NCI-H510A (cell line): ENCODE measurements at places on chromosomes 1 and 21.
A peak's percentile ranks its signal among the peaks of the same experiment; 100 is the strongest.

DNA sequence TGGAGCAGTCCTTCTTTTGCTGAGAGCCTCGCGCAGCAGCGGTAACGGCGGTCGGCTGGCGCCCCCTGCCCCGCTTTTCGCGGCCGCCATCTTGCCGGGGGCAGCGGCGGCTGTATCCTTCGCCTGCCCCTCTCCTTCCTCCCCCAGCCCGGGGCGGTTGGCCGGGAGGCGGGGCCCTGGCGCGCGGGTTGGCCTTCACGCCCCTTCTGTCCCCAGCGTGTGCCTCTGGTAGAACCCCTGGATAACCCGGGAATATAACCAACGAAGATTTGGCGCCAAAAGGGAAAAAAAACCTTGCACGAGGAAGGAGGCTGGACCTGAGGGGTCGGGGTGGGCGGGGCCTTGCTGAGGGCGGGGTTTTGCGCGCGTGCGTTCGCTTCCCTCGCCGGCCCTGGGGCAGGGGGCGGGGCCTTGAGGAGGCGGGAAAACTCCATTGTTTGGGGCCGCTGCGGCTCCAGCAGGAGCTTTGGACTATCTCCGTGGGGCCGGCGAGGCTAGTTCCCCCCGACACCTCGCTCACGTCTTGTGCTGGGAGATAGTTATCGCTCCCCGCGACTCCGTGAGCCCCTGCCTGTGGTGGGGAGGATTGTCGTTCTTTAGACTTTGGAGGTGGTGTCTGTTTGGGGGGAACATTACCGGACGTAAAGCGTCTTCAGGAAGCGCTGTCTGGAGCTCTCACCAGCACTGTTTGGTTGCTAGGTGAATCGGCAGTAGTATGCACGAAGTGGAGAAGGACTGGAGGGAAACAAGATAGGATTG is 689 bp downstream of the NASP start:
- peak; percentile 76 for DNase-seq

- peak; percentile 10 for DNase-seq
Observed at GRCh38 chr1:174769961-174770549, 229.7 kb upstream of the CACYBP start.

GRCh38 chr1:161408429-161409052 is 40.9 kb upstream of the CFAP126 start:
- DNase-seq = no peak

DNA sequence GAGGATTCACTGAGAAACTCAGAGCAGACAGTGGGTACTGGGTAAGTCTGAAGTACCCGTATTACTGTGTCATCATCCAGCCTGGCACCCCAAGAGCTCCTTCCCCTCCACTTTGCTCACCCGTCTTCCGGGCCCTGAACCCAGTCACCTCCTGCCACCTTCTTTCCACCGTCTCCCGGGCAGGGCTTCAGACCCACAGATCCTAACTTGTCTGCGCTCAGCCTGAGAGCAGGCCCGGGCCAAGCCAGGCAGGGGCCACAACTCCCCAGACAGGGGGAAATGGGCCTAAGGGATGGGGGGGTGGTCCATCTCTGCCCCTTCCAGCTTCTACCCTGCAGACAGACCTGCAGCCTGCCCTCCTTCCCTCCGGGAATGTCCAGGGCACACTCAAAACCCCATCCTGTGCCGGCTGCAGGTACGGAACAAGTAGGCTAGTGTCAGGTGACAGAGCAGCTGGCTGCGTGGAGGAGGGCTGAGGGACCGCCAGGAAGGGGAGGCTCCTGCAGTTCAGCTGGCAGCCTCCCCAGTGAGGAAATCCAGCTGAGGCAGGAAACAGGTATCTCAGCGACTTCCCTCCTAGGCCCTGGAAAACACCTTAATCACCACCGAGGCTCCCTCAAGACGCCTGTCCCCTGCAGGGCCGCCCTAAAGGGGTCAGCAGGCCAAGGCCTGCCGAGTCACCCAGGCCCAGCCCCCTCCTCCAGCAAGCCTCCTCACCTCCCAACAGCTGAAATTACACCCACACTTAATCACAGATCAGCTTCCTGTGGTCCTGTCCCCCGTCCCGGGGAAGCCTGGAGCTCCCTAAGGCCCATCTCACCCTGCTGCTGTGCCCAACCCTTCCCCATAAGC is 3.5 kb downstream of the HSPG2 start:
- DNase-seq = peak; percentile 82

DNA sequence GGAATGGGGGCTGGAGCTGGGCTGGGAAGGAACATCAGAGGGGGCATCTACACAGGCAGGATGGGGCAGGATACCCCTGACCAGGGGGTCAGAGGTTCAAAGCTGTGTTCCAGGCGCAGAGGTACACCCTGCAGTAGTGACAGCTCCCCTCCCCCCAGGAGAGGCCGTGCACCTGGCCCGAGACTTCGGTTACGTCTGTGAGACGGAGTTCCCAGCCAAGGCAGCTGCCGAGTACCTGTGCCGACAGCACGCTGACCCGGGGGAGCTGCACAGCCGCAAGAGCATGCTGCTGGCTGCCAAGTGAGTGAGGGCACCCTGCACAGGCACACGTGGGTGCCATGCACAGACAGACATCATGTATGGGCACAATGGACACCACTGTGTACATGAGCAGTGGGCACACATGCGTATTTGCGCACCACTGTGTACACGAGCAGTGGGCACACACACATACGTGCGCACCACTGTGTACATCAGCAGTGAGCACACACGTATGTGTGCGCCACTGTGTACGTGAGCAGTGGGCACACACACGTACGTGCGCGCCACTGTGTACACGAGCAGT is 17.4 kb downstream of the TFAP2E start:
- no peak for DNase-seq

DNA sequence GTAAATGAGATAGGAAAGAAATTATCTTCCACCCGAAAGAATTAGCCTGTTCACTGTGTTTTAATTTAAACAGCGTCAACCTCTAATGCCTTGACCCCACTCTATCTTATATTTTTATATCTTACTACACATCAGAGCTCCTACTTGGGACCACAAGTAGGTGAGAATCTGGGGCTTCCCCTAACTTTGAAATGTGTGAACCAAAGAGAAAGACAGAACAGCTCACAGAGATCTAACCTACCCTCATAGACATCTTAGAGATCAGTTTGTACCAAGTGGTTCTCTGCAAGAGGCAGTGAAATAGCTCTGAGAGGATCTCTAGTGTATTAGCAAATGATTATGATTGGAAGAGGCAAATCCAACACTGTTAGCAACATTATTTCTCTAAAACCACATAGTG is 31.0 kb upstream of the IFI16 start:
- DNase-seq = no peak

DNA sequence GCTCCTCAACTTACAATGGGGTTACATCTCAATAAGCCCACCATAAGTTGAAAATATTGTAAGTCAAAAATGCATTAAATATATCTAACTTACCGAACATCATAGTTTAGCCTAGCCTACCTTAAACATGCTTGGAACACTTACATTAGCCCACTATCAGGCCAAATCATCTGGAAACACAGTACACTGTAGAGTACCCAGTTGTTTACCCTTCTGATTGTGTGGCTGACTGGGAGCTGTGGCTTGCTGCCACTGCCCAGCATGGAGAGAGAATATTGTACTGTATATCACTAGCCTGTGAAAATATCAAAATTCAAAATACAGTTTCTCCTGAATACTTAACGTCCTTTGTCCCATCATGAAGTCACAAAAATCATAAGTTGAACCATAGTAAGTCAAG is 40.4 kb upstream of the FRRS1 start:
- no peak for DNase-seq

DNA sequence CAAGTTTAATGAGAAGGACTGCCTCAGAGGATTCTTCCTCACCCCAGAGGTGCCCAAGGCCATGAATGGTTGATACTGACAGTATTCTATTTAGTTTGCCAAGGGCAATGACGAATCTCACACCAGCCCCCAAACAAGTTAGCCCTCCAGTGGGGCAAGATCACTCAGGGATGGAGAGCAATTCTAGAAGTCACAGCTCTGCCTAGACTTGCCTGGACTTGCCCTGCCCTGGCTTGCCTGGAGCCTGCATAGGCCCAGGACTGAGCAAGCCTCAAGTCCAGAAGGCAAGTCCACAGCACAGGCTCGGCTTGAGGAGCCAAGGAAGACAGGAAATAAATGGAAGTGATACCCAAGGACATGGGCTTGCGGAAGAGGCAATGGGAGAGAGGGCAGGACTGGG is 39.5 kb upstream of the RGS16 start:
- DNase-seq = no peak

GRCh38 chr1:220929304-220929703 is 50.1 kb downstream of the HLX start:
- DNase-seq = no peak

- no peak for DNase-seq
Observed at GRCh38 chr1:186997877-186998276, 169.1 kb downstream of the PLA2G4A start.

- no peak for DNase-seq
Observed at GRCh38 chr1:2360588-2361364, 30.6 kb downstream of the MORN1 start.

GRCh38 chr1:205449750-205450443 is 5.9 kb downstream of the BLACAT1 start:
- DNase-seq = peak; percentile 90

GRCh38 chr1:17563494-17564281 is 24.2 kb downstream of the ARHGEF10L start:
- no peak for DNase-seq

DNA sequence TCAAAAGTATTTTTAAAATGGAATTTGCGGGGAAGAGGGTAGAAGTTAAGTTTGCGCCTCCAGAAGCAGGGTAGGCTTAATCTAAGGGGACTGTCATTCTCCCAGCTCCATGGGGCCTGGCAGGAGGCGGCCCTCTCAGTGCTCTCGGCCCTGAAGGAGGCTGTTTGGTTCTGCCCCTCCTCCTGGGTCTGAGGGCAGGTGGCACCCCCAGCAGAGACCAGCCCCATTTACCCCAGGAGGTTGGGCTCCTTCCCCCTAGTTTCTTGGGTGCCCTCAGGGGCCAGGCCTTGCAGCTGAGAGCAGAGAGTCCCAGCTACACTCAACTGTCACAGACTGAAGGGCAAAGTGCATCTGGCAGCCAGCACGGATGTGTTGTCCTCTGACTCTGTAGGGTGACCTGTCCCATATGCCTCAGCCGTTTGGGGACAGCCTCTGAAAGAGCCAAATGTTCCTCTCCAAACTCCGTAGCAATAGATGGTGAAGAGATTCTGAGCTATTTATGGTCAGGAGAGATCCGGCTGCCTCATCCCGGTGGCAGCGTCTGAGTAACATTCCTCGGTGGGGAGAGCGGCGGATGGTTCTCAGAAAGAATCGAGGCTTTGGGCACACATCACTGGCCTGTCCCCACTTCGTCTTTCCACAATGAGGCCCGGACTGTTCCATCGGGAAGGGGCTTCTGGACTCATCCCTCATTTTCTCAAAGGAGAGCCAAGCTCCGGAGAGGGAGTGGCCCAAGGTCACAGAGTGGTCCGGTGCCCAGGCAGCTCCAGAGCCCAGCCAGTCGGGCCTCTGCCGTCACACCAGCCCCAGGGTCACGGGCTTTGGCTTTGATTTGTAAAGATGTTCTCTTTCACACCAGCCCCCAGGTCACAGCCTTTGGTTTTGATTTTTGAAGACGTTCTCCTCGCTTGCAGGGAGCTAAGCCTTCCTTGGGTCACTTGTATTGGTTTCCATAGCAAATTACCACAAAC is 424.2 kb upstream of the VAMP3 start:
- DNase-seq = no peak

DNA sequence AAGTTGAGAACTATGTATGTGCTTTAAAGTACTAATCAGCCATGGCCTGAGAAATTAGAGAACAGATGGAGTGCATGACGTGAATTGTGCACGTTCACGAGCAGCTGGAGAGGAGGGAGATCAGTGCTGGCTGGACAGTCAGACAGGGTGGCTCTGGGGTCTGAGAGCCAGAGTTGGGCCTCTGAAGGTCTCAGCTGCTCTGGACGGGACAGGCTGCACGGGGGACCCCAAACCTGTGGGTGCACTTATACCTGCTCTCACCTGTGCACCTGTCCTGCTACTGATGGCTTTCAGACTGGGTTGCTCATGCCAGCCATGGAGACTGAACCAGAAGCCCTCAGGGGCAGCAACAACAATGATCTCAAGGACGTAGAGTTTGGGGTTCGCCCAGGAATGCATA is 43.5 kb downstream of the UMODL1 start:
- no peak for DNase-seq

GRCh38 chr1:119184972-119185371 is 44.5 kb upstream of the WARS2 start:
- no peak for DNase-seq

DNA sequence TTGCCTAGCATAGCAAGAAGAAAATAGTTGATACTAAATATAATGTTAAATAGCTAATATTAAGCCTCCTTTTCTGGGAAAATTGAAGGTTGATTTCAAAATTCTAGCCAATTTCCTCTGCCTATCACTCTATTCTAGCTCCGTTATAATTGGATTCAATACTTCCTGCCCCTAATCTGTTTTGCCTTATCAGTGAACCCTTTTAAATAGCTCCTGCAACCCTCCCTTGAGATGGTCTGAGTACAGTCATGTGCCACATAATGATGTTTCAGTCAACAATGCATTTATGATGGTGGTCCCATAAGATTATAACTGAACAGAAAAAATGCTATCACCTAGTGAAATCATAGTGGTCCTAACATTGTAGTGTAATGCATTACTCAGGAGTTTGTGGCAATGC is 79.7 kb upstream of the PBX1 start:
- DNase-seq = no peak

- no peak for DNase-seq
Observed at GRCh38 chr21:43658769-43659135, 536 bp downstream of the HSF2BP start.
